ENCODE measurements at places on chromosomes 2 and 18.

GRCh38 chr2:234974501-234975385, 22.9 kb downstream of the SH3BP4 start:
- no peak for DNase-seq

- no peak for DNase-seq
Observed at GRCh38 chr2:98514096-98514639, 69.5 kb downstream of the INPP4A start.

DNA sequence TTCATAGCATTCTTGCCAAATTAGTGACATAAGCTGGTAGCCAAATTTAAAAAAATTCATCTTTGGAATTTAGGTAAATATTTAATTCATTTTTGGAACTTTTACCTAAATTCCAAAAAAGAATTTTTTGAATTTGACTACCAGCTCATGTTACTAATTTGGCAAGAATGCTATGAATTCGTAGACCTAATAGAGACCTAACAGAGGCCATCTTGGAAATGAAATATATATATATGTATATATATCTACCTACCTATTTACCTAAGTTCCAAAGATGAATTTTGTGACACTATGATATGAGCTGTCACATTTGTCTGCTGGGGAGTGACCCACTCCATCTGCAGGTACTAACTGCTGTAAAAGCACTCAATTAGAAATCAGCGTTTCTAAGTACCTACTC, 65.6 kb downstream of the MYOM1 start:
- no peak for DNase-seq

GRCh38 chr2:207257251-207258250, 91.8 kb upstream of the KLF7 start:
- DNase-seq = no peak

DNA sequence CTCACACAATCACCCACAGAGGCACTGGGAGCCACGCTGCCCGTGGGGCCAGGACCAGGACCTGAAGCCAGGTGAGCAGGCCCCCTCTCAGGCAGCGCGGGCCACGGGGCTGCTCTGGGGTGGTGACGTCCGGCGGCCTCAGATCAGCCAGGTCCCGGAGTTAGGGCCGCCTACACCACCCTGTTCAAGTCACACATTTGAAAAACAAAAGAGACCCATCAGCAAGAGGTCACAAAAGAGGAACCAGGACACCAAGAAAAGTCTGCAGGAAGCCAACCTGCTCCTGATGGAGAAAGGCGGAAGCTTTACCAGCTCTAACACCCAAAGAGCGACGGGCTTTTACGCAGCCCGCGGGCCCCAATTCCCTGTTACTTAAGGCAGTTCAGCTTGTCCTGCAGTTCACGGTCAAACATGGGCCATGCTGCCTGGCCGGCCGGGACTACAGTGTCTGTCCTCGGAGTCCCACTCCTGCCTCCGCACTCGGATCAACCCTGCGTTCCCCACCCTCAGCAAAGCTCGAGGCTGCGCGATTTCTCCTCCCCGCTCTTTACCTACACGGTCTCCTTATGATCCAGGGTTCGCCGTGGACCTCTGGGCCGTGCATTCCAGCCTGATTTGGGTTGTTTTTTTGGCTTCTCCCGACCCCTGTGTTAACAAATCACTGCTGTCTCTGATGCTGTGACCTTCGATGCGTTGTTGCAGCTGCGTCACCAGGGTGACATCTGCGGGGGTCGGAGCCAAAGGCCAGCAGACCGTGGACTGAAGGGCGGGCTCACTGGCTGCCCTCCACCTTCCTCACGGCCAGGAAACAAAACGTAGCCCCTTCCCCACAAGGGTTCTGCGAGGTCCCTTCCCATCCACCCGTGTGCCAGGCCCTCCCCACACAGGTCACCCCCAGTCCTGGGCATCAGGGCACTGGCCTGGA, 31.0 kb downstream of the SNORC start:
- no peak for DNase-seq

All from activated CD8-positive, alpha-beta memory T cell treated with anti-CD3 and anti-CD28 coated beads for 48 hours (primary cell).